ENCODE measurements at places on chromosomes 1 and 21. TPM values are rescaled to one million over a fixed set of nuclear protein-coding genes. Genes with fewer than 3 reads are reported as not detected.

Gene CD1C
- under 0.01 TPM for total RNA-seq

Gene LAMB3
- total RNA-seq, result 0.82 TPM

Gene GPR89A
- 36.3 TPM for total RNA-seq

Gene C1orf185
- not detected for total RNA-seq

Gene ELF3
- total RNA-seq, result under 0.01 TPM

Gene KRTAP7-1
- total RNA-seq, result not detected

Gene CLCA1
- not detected for total RNA-seq

Gene MAP10
- 9.8 TPM for total RNA-seq

Gene SH2D1B
- total RNA-seq, result not detected

Gene AIRE
- total RNA-seq, result 0.41 TPM

Gene CAMK1G
- total RNA-seq, result 2.4 TPM

Gene UBXN10
- 3.3 TPM for total RNA-seq

Gene TMEM51
- total RNA-seq, result 1.6 TPM

Gene ADAMTS5
- 1.6 TPM for total RNA-seq

Data from frontal cortex (tissue), 4 donors.